ENCODE measurements at places on chromosomes 7 and 10. TPM values are rescaled to one million over a fixed set of nuclear protein-coding genes. Genes with fewer than 3 reads are reported as not detected.

DNA sequence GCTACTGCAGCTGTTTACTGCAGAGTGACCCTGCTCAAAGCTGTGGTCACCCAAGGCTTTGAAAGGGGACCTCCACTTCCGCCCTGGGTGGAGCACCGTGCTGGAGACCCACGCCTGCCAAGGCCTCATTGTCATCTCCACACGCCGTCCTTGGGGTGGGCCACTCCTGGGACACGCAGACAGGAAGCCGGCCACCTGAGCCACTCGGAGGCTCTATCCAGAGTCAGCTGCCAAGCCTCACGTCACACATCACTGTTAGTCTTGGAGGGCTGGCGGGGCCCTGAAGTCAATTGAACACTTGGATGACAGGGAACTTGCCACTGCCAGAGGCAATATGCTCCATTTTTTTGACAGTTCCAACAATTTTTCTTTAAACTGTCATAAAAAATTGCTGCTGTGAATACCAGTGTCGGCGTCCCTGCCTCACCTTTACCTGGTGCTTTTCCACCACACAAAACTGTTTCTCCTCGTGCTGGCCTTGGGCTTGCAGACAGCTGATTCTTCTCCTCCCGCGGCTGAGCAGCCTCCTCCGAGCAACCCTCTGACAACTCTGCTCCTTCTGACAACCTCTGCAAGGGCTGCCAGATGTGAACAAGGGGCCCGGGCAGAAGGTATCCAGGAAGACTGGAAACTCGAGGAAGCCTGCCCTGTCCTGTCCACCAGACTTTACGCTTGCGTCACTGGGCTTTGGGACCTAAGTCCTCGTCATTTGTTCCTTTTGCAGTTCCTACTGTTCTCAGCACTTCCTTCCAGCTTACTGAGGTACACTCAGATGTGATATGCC, 81.9 kb downstream of the EGFR start:
- peak; percentile 57 for DNase-seq

GRCh38 chr10:97714401-97715258, 1.1 kb downstream of the MARVELD1 start:
- DNase-seq: peak; percentile 74

- DNase-seq: no peak
Observed at GRCh38 chr10:16652154-16652553, 130.5 kb upstream of the C1QL3 start.

GRCh38 chr7:2099048-2099957, 133.4 kb downstream of the MAD1L1 start:
- no peak for DNase-seq

GRCh38 chr7:149090397-149091195, at the start of gene ZNF786:
Gene ZNF786 (minus strand): TSS chr7:149090718. CDS start chr7:149090640, 78 bp downstream.
- peak; percentile 87 for DNase-seq

- no peak for DNase-seq
Observed at GRCh38 chr10:82148764-82149163, 273.8 kb downstream of the NRG3 start.

GRCh38 chr7:137916980-137917645, 70.3 kb upstream of the DGKI start:
- DNase-seq: no peak

DNA sequence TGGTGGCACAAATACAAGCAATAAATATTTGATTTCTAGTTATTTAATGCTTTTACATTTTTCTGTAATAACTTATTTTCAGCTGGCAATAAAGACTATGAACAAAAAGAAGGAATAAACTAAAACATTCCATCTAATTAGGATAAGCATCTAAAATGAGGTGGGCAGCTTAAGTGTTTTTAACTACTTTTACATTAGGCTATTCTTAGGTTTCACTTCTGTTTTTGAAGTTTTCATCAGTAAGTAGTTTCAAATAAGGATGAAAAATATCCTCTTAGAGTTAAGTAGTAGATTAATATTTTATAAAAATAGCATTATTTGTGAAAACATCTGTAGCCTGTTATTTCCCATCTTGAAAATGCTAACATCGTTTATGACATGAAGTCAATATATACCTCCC, 15.9 kb downstream of the NT5C2 start:
- DNase-seq: no peak

The SCART1 gene
- 3.9 TPM for total RNA-seq

Data from left colon (tissue), 2 donors.